ENCODE measurements at places on chromosomes 5 and 9.

DNA sequence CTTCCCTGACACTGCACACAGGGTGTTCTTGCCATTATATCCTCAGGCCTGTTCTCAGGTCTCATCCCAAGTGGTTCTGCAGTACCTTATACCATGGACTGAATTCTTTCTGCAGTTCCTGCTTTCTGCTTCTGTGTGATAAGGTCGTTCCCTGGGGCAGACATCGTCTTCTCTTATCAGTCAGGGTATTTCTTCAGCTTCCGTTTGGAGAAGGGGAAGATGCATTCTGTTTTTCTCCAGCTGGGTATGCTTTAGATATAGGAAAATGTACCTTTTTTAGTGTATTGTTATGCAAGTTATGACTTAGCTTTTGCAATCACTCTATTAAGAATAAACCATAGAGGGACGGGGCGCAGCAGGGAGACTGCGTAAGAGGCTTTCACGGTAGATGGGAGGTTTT lies 31.1 kb downstream of the RALGPS1 start:
- no peak for DNase-seq

DNA sequence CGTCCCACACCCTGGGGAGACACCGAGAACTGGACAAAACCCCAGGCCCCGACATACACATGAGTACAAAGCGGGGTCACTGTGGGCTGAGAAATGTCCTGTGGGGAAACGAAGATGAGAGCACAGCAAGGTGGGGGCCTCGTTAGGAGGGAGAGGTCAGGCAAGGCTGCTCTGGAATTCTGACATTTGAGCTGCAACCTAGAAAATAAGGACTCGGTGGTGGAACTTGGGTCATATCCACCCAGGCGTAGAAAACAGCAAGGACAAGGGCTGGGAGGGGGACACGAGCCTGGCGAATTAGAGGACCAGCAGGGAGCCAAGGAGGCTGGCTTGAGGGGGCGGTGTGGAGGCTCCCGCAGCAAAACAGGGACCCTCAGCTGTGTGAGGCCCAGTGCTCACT lies 32.8 kb downstream of the NCS1 start:
- DNase-seq: no peak

GRCh38 chr5:122121479-122122465 lies 7.6 kb upstream of the ZNF474 start:
- DNase-seq: peak; percentile 35

- DNase-seq: peak; percentile 64
Observed at GRCh38 chr9:2093920-2094597, 78.9 kb downstream of the SMARCA2 start.

GRCh38 chr9:93711002-93711401 lies 134.6 kb downstream of the PHF2 start:
- no peak for DNase-seq

- peak; percentile 87 for DNase-seq
Observed at GRCh38 chr5:134245101-134245604, 19.3 kb upstream of the PPP2CA start.

GRCh38 chr9:100459963-100460362 lies 13.0 kb upstream of the TMEFF1 start:
- no peak for DNase-seq

- no peak for DNase-seq
Observed at GRCh38 chr5:15621094-15621493, 121.1 kb downstream of the FBXL7 start.

DNA sequence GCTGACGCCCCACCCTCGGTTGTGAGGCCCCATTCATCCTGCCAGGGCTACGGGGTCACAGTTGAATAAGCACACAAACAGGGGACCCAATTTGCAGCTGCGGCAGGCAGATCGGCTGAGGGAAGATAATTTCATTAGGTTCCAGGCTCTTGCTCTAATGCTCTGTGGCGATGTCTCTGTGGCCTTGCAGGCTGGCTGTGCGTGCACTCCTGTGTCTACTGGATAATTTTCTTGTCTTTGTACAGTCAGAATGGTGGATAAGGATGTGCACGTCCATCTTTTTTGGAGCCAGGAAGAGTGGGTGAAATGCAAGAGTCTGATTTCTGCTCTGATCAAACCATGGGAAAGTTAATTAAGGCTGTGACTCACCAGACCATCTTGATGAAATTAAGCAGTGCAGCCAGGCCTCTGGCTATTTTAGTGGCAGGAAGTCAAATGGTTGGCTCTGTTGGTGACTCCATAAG lies 39.2 kb downstream of the NSG2 start:
- DNase-seq: no peak

DNA sequence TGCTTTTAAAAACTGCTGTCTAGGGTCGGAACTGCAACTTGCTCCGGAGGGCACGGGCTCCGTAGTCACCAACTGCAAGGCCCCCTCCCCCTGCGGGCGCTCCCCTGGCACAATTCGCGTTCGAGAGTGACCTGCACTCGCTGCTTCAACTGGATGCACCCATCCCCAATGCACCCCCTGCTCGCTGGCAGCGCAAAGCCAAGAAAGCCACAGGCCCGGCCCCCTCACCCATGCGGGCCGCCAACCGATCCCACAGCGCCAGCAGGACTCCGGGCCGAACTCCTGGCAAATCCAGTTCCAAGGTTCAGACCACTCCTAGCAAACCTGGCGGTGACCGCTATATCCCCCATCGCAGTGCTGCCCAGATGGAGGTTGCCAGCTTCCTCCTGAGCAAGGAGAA lies 64.2 kb upstream of the GAS1 start:
- no peak for DNase-seq

DNA sequence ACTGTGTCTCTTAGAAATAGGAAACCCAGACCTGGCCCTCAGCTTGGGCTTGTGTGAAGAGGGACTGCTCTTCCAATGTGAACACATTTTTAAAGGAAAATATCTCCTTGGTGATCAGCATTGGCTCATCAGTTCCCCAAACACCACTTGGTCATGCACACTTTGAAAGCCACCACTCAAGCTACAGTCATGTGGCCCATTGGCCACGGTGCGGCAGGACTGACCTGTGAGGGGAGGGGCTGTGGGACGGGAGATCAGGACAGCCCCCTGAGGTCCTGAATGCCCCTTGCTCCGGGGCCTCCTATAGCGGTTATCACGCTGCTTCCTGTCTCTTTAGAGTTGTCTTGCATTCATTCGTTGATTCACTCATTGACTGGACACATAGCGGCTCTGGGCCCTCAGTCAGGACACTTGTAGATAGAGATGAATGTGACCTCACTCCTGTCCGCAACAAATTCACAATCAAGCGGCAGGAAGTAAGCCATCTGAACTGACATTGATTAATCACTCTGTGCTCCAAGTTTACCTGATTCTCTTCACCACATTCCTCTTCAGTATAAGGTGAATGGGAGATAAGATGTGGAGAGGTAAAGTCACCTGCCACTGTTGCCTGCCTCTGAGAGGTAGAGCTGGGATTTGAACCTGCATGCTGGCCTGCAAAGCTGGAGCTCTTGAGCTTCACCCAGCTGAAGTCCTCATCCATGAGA lies 73.1 kb downstream of the COL15A1 start:
- no peak for DNase-seq

DNA sequence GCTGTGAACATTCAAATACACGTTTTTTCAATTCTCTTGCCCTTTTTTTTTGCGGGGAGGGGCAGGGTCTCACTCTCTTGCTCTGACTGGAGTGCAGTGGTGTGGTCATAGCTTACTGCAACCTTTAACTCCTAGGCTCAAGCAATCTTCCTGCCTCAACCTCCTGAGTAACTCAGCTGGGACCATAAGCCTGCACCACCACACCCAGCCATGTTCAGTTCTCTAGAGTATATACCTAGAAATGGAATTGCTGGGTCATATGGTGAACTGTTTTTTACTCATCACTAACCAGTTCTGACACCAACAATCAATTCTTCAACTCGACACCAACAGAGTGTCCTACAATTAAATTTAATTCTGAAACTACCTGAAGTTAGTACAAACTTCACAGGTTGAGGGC lies 85.5 kb upstream of the ZNF169 start:
- DNase-seq: no peak

DNA sequence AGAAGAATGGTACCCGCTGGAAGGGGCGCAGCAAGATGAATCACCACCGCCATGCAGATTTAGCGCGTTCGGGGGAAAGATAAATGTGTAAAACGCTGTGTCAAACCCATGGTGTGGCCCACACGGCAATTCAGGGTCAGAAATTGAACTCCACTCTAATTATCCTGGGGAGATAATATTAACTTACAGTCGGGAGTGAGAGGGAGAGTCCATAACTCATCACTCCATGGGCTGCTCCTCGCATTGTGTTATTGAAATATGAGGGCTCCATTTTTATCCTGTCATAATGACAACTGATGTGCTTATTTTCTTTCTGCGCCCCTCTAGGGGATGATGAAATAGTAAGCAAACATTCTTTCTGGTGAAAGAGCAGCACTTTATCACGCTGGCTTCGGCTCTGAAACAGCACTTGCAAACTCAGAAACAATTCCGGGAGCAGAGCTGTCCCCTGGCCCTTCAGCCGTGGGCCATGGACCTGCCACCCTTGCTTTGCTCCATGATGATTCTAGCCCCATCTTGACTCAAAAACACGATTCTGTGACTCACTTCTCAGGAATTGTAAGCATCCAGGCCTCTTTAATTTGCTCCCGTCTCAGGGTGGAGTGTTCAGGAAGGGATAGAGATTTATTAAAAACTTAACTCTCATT lies 431.6 kb downstream of the IRX1 start:
- DNase-seq: peak; percentile 51

DNA sequence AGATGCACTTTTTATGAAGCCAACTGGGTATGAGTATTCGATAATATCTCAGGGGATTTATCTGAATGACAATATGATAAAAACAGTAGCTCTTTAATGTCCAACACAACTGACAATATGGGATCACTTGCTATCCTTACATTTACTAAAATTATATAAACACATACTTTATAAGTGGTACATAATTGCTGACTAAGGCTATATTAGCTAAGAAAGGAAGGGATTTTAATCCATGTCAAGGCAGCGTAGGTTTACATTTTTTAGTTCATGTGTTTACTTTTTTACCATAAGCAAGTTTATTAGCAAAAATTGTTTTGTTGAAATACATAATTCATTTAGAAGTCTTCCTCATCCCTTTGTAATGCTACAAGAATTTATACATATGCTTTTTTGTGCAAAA lies 796.2 kb downstream of the TLE1 start:
- no peak for DNase-seq

DNA sequence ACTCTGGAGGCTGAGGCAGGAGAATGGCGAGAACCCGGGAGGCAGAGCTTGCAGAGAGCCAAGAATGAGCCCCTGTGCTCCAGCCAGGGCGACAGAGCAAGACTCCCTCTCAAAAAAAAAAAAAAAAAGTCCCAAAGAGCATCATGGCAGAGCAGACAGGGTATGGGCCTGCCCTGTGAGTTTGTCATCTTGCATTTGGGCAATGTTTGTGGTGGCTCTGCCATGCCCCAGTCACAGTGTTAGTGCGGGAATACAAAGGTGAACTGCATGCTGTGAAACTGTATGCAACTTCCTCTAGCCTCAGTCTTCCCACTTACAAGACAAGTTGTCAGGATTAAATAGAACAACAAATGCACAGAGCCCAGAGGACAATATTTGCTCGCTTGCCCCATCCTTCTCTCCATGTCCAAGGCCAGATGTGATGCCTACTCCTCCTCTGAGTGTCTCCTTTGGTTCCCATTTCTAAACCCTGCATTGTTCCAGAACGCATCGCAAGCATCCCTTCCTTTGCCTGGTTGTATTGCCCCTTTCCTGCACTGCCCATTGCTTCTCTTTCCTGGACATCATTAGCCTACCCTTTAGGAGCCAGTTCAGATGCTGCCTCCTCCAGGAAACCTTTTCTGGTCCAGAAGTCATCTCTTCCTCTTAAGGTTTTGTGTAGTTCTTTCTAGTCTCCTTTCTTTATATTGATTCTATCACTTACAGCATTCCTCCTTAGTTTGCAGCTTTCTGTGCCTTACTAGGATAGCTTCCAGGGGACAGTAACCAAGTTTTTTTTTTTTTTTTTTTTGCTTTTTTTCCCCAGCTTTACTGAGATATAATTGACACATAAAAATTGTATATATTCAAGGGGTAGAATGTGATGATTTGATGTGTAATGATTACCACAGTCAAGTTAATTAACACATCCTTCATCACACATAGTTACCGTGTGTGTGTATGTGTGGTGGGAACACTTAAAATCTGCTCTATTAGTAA lies 69.0 kb upstream of the TNFAIP8 start:
- no peak for DNase-seq

DNA sequence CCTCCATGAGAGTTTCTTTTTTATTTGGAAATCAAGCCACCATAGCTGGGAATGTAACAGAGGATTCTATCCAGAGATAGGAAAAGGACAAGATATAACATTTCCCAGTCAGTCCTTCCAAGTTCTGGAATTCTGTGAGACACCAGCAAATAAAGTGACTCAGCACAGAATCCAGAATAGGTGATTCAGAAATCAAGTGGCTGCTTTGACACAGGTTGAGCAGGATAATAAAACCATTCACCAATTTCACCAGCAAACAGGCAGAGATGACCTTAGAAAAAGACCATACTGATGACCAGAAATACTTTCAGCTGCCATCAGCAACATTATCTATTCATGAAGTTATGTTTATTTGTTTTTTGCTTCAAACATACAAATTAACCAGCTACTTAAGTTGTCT lies 491.5 kb upstream of the TUSC1 start:
- peak; percentile 55 for DNase-seq

DNA sequence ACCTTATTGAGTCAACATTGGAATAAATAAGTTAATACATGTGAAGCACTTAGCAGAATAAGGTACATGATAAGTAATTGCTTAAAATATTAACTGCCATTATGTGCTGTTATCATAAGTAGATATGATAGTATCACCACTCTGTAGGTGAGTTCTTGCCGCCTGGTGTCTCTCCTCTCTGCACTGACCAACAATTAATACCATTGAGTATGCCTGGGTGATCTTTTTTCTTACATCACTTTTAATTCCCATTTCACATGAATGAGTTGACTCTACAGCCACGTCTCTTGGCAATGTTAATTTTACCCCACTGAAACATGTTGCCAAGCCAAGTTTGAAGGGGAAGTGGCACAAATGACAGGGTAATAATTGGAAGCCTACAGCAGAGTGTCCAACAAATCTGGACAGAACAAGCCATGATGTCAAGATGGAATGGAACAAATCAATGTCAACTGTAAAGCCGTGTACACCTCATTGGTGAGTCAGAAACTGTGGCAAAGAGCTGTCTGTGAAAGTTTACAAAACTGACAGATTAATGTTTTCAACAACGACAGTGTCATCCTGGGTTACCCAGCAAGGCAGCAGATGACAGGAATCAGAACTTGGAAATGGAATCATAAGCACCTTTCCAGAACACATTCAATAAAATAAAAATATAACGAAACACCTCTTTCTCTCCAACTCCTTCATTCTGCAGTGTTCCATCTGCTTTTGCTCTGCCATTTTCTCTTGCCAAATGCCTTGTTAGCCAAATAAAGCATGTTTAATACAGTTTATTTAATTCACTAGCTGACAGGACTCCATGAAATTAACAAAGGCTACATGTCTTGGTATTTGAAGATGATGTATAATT lies 330.9 kb downstream of the CTNND2 start:
- no peak for DNase-seq

DNA sequence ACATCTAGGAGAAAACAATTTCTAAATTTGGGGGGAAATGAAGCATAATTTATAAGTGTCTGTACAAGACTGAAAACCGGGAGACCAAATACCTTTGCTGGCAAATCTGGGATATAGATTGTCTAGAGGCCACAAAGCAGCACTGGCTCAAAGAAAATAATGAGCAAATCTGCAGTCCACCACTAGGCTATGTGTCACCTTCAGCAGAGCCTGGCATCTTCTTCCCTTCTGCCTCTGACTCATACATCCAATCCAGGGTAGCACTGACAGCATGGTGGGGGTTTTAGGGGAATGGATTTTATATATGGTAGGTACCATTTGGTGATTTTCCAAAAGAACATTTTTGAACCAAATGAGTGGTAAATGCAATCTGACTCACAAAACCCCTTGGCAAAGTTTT lies 12.8 kb downstream of the FAM81B start:
- peak; percentile 66 for DNase-seq
